T-helper 17 cell (primary cell): ENCODE measurements at places on chromosomes 16 and 17. TPM values are rescaled to one million over a fixed set of nuclear protein-coding genes. Genes with fewer than 3 reads are reported as not detected.

The PGS1 gene
- total RNA-seq: 47.5 TPM

The ETV4 gene
- total RNA-seq: not detected

GRCh38 chr16:68936736-68937631, 93.7 kb downstream of the TANGO6 start:
- peaks cover 7% of the 10 kb centered on the region for H3K36me3 ChIP-seq
- no peaks in the 10 kb centered on the region for H3K27me3 ChIP-seq
- no peak for DNase-seq

The RPS15A gene
- total RNA-seq: 3,350 TPM

DNA sequence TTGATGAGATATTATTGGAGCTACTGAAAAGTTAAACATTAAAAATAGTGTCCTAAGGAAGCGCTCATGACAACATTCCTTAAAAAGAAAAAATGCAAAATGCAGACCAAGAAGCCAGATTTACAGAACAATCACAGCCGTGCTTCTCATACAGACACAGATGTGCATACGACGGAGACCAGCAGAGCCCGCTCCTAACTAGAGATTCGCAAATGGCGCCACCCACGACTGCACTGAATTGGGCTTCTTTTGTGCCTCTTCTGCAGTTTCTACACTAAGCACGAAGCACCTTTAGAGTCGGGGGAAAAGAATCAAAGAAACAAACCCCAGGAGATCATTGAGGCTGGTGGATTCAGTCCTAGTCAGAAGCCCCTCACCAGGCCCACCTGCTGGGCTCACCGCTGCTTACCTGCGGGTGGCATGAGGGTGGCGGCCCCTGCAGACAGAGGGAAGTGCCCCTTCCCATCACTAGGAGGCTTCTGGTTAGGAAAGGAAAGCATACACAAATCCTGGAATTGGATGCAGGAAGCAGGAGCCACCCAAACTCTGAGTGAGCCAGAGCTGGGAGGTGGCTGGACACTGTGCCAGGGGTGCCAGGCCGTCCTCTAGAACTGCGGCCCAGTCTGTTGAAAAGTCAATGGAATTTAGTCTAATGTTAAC, 64.9 kb upstream of the CHMP6 start:
- peaks cover 6% of the 10 kb centered on the region for H3K4me1 ChIP-seq
- no peak overlapping the region for H3K4me3 ChIP-seq
- no peaks in the 10 kb centered on the region for H3K27me3 ChIP-seq
- peaks cover 11% of the 10 kb centered on the region for H3K36me3 ChIP-seq
- no peak overlapping the region for H3K27ac ChIP-seq

The ACSF3 gene
- total RNA-seq: 48.0 TPM

DNA sequence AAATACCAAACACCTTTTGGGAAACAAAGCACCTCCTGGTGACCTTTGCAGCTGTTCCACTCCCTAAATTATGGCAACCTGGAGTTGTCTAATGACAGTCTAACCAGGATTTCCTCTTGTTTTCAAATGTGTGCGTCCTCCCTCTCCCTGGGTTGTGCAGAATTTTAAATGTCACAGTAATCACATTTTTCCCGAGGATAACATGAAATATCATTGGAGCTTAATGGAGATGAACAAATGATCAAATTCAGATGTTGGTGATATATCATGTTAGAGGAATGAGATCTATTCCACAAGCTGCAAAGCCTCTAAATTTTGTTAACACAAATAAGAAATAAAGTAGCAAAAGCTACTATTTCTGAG, 86.9 kb upstream of the HLF start:
- H3K4me3 ChIP-seq: no peak overlapping the region
- DNase-seq: no peak
- H3K4me1 ChIP-seq: peaks cover 20% of the 10 kb centered on the region

- no peak overlapping the region for H3K4me3 ChIP-seq
- H3K4me1 ChIP-seq: no peaks in the 10 kb centered on the region
- H3K27me3 ChIP-seq: peaks cover 29% of the 10 kb centered on the region
- no peak for DNase-seq
Measured at GRCh38 chr17:66893382-66893781, 58.5 kb downstream of the CACNG5 start.

DNA sequence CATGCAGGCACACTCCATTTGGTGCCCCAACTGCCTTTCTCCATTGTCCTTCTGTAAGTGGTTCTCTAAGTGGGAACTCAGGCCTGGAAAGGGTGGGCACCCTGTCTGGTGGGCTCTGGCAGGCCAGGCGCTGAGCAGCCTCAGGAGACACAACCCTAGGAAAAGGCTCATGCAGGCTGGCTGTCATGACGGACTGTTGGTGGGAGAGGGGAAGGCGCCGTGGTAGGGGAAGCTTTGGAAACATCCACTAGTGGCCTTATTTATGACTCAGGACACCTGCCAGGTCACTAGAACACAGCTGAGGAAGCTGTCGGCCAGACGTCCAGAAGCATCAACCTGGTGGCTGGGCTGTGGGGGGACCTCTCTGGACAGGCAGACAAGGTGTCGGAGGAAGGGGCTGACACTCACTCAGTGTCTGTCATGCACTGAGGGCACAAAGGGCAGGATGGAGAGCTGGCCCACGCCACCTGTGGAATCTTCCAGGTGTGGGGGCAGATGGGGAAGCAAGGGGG, 216.0 kb downstream of the SEC14L1 start:
- no peak for DNase-seq
- peak overlapping the region; percentile 43 for H3K4me3 ChIP-seq
- H3K27ac ChIP-seq: peak overlapping the region; percentile 51

DNA sequence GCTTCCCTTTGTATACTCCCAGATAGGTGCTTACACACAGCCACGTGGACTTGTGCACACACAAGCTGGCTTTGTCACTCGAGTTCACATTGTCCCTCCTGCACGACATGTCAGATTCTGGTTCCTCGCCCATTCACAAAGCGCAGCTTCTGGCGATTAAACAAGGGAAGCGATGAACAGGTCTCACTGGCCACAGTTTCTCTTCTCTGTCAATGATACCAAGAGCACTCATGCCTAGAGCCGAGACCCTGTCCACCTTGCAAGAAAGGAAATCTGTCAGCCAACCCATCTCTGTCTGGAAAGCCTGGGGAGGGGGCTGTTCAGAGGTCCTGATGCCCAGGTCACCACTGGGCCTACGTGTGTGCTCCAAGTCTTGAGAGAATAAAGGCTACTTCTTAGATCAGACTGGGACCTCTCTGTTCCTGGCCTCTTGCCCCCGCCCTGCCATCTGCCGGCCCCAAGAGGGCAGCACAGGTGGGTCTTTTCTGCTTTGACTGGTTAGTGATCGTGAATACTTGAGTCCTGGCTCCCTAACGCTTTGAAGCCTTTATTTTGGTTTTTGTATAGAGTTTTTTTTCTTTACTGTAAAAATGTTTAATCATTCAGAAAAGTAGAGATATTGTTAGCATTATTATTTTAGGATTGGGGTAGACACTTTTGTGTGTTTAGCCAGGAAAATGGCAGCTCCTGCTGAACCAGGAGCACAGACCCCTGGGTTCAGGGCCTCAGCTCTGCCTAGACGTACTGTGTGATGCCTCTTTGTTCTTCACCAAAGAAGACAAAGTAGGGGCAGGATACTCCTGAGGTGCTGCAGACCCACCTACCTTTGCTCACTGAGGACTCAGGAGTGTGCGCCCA, 104.7 kb downstream of the MRM1 start:
- no peak overlapping the region for H3K27ac ChIP-seq
- H3K4me3 ChIP-seq: no peak overlapping the region
- DNase-seq: peak; percentile 20
- peaks cover 30% of the 10 kb centered on the region for H3K27me3 ChIP-seq
- peaks cover 3% of the 10 kb centered on the region for H3K36me3 ChIP-seq
- H3K4me1 ChIP-seq: no peaks in the 10 kb centered on the region

- no peak overlapping the region for H3K27ac ChIP-seq
- H3K27me3 ChIP-seq: peaks cover 18% of the 10 kb centered on the region
- H3K4me1 ChIP-seq: peaks cover 4% of the 10 kb centered on the region
- DNase-seq: no peak
- no peaks in the 10 kb centered on the region for H3K36me3 ChIP-seq
- H3K4me3 ChIP-seq: no peak overlapping the region
Measured at GRCh38 chr16:10831894-10832886, 13.6 kb upstream of the TVP23A start.

- H3K27ac ChIP-seq: no peak overlapping the region
- peaks cover 4% of the 10 kb centered on the region for H3K36me3 ChIP-seq
- H3K27me3 ChIP-seq: no peaks in the 10 kb centered on the region
- DNase-seq: no peak
- H3K4me1 ChIP-seq: peaks cover 23% of the 10 kb centered on the region
- no peak overlapping the region for H3K4me3 ChIP-seq
Measured at GRCh38 chr16:12235110-12235509, 258.6 kb downstream of the SNX29 start.

- DNase-seq: no peak
- H3K27me3 ChIP-seq: peaks cover 18% of the 10 kb centered on the region
- no peaks in the 10 kb centered on the region for H3K36me3 ChIP-seq
Measured at GRCh38 chr16:17776465-17776864, 305.7 kb upstream of the XYLT1 start.

GRCh38 chr16:25184771-25185170, 32.0 kb upstream of the AQP8 start:
- peaks cover 7% of the 10 kb centered on the region for H3K4me1 ChIP-seq
- peaks cover 2% of the 10 kb centered on the region for H3K36me3 ChIP-seq
- no peak for DNase-seq
- H3K27ac ChIP-seq: no peak overlapping the region

DNA sequence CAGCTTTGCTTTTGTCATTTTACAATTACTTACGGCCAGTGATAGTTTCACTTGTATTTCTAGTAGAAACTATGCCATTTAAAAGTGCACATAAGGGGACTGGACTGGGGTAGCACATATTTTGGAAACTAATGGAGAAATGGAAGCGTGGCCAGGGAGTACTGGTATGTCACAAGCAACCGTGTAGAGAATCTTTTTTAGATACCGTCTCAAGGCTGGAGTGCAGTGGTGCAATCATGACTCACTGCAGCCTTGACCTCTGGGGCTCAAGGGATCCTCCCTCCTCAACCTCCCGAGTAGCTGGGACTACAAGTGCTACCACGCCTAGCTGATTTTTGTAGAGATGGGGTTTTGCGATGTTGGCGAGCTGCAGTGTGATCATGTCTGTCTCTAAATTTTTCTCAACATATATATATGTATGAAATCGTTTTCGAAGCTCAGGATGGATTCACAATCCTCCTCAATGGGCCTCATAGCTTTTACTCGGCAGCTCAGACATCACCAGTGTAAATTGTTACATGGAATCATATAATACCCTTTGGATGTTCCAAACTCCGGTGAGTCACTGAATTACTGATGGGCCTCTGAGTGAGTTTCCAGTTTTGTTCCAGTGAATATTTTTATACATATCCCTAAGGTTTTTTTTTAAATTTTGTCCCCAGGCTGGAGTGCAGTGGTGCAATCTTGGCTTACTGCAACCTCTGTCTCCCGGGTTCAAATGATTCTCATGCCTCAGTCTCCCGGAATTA, 51.7 kb downstream of the ZNF778 start:
- no peaks in the 10 kb centered on the region for H3K27me3 ChIP-seq
- no peak overlapping the region for H3K27ac ChIP-seq
- H3K4me1 ChIP-seq: no peaks in the 10 kb centered on the region
- DNase-seq: no peak
- H3K4me3 ChIP-seq: no peak overlapping the region

DNA sequence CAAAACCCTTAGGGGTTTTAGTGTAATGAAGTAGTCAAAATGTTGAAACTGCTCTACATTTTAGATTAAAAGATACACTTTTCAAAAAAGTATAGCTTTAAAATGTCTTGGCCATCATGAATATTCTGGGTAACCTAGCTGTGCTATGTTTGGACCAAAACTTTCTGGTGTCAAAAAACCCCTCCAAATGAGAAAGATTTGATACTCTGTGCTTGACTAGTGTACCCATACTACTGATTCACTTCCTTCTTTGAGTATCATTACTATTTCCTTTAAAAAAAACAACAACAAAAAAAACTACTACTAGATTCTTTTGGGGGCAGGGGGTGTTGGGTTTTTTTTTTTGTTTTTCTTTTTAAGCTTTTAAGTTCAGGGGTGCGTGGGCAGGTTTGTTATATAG, 37.3 kb downstream of the PTRH2 start:
- no peaks in the 10 kb centered on the region for H3K27me3 ChIP-seq
- H3K36me3 ChIP-seq: peaks cover 6% of the 10 kb centered on the region
- peak overlapping the region; percentile 61 for H3K27ac ChIP-seq
- no peak for DNase-seq
- peaks cover 9% of the 10 kb centered on the region for H3K4me1 ChIP-seq

GRCh38 chr17:74998783-74999182, 11.4 kb downstream of the CDR2L start:
- no peaks in the 10 kb centered on the region for H3K36me3 ChIP-seq
- H3K4me1 ChIP-seq: peaks cover 6% of the 10 kb centered on the region
- peak overlapping the region; percentile 56 for H3K4me3 ChIP-seq
- peaks cover 6% of the 10 kb centered on the region for H3K27me3 ChIP-seq
- H3K27ac ChIP-seq: peak overlapping the region; percentile 39
- no peak for DNase-seq

- H3K36me3 ChIP-seq: no peaks in the 10 kb centered on the region
- DNase-seq: no peak
- peaks cover 24% of the 10 kb centered on the region for H3K27me3 ChIP-seq
Measured at GRCh38 chr17:197352-197751, 15.9 kb upstream of the DOC2B start.

The GPR179 gene
- total RNA-seq: not detected

DNA sequence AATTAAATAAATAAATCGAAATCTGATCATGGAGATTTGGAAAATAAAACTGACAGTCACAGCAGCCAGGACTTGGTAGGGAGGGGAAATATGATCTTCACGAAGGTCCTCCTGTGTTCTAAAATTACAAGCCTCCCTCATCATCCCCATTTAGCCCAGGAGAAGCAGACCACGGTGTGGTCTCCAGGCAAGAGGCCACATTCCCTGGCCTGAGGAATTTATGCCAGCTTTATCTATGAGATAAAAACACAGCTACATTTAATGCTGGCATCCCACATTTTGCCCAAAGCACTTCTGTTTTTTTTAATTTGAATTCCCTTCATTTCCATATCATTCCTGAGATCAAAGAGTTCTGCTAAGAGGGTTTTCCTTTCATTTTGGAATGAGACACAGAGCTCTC, 43.2 kb downstream of the ABCC12 start:
- H3K36me3 ChIP-seq: no peaks in the 10 kb centered on the region
- no peak for DNase-seq
- no peak overlapping the region for H3K27ac ChIP-seq

The TBC1D3B gene
- total RNA-seq: 3.6 TPM

- no peaks in the 10 kb centered on the region for H3K36me3 ChIP-seq
- H3K27me3 ChIP-seq: peaks cover 33% of the 10 kb centered on the region
- no peaks in the 10 kb centered on the region for H3K4me1 ChIP-seq
- H3K4me3 ChIP-seq: no peak overlapping the region
Measured at GRCh38 chr16:74758801-74759200, 15.8 kb downstream of the FA2H start.

The TSPOAP1 gene
- 30.5 TPM for total RNA-seq

The SPNS2 gene
- total RNA-seq: 0.22 TPM

The PRDM7 gene
- not detected for total RNA-seq

The RASL10B gene
- total RNA-seq: 0.10 TPM

The ZNF764 gene
- total RNA-seq: 19.5 TPM
